ENCODE measurements at places on chromosomes 16 and 17.

DNA sequence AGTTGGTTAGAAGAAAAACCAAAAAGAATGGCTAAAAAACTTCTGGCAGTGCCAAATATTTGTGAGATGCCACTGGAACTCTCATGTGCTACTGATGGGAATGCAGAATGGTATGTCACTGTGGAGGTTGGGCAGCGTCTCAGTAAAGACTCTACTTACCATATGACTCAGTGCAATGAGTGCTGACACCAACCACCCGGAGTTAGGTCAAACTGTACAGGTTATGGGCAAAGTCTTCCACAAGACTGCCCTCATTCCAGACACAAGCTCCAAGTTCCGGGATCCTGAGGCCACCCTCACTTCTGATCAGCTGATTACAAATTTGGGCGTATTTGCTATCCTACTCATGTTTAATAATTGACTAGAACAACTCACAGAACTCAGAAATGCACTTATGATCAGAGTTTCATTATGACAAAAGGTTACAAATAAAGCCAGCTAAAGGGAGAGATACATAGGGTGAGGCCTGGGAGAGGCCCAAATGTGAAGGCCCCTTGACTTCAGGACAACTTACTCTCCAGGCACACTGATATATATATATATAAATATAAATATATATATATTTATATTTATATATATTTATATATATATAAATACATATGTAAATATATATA, 114.9 kb downstream of the TRIM37 start:
- no peak for DNase-seq

DNA sequence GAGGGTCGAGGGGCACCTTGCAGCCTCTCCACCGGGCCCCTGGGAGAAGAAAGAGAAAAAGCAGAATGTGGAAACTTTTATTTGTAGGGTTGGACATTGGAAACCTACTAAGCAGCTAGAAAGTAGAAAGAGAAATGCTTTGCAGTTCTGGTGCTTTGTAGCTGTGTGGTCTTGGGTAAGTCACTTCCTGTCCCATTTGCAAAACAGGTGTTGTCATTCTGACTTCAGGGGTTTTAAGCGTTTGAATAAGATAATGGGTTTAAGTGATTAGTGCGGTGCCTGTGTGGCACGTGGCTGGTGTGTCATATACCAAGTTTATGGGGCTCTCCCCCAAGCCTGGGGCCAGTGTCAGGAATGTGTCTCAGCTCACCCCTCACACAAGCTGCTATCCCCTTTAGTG, 1.6 kb downstream of the CA4 start:
- no peak for DNase-seq

GRCh38 chr17:38685491-38685890, 10.7 kb upstream of the EPOP start:
- DNase-seq = no peak

DNA sequence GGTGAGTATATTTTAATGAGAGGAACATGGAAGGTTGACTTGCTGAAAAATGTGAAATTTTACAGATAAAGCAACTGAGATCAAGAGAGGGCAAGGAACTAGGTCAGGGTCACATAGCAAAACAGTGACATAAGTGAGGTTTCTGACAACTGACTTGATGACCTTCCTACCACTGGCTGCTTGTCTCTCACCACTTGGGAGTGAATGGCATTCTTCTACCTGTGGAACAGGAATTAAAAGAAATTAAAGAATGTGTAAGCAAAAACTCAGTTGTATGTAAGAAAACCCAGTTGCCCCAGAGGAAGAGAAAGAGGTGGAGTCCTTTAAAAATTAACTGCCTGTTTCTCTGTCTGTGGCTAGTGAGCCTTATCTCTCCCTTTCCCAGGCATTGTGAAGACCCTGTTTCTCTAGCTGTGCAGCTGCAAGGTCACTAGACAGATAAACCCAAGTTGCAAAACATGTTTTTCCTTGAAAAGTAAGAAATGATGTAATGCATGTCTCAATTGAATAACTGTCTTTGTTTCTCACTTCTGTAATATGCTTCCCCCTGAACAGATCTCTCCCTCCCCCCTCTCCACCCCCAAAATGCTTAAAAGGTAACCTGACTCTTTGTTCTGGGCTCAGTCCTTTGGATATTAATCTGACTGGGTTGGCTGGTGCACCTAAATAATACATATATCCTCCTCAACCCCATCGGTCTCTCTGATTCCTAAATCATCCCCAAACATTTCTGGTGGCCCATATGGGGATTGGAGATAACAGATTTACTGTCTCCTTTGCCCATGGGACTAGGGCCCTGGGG, 23.4 kb downstream of the ACSM1 start:
- no peak for DNase-seq

- no peak for DNase-seq
These were observed 69.6 kb downstream of the BCAS3 start for GRCh38 chr17:60747069-60747808.

DNA sequence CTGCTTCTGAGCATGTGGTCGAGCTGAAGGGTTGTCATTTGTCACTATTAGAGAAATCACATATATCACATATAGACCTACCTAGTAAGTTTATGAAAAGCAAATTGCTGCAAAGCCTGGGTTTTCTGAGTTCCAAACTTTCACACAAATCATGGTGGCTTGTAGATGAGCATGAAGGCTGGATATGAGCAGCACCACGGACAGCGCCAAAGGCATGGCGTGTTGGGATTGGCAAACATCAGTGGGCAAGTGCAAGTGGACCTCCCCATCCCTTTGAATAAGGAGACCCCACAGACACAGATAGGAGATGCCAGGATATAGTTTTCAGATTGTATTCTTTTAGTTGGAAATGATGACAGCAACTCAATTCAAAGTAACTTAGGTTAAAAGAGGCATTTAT, 77.6 kb upstream of the CACNG3 start:
- DNase-seq = no peak

DNA sequence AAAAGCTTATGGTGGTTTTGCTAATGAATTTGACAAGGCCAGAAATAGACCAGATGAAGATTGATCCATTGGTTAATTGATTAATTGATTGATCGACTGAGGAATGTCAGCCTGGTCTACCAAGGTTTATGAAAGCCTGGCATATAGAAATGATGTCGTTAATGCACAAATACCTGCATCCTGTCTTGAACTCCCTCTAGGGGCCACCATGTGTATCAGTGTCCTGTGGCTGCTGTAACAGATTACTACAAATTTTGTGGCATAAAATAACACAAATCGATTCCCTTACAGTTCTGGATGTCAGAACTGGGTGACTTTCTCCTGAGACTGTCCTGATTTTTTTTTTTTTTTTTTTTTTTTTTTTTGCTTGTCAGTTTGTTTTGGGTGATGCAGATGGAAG, 553.2 kb downstream of the MAF start:
- DNase-seq = no peak

GRCh38 chr16:57809276-57810196, 7.2 kb upstream of the KIFC3 start:
- DNase-seq = no peak

- no peak for DNase-seq
These were observed 3.0 kb downstream of the ABHD15 start for GRCh38 chr17:29563816-29564215.

- no peak for DNase-seq
These were observed 8.5 kb upstream of the MED11 start for GRCh38 chr17:4722678-4723240.

DNA sequence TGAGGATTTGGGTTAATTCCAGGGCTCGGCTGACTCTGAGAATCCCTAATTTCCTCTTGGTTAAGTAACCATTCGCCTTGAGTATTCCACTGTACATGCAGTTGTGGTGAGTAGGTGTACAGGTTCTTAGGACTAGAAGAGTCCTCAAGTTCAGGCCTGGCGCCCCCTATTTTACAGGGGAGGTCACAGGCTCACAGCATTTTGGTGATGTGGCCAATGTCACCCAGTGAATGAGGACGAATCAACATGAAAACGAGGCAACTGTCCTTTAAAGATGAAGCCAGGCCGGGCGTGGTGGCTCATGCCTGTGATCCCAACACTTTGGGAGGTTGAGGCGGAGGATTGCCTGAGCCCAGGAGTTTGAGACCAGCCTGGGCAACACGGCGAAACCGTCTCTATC, 55.4 kb downstream of the ABCC6 start:
- DNase-seq = no peak

GRCh38 chr16:55955845-55956244, 80.7 kb upstream of the CES5A start:
- DNase-seq = no peak

- DNase-seq = no peak
These were observed 74.7 kb downstream of the CHD9 start for GRCh38 chr16:53129281-53130158.

DNA sequence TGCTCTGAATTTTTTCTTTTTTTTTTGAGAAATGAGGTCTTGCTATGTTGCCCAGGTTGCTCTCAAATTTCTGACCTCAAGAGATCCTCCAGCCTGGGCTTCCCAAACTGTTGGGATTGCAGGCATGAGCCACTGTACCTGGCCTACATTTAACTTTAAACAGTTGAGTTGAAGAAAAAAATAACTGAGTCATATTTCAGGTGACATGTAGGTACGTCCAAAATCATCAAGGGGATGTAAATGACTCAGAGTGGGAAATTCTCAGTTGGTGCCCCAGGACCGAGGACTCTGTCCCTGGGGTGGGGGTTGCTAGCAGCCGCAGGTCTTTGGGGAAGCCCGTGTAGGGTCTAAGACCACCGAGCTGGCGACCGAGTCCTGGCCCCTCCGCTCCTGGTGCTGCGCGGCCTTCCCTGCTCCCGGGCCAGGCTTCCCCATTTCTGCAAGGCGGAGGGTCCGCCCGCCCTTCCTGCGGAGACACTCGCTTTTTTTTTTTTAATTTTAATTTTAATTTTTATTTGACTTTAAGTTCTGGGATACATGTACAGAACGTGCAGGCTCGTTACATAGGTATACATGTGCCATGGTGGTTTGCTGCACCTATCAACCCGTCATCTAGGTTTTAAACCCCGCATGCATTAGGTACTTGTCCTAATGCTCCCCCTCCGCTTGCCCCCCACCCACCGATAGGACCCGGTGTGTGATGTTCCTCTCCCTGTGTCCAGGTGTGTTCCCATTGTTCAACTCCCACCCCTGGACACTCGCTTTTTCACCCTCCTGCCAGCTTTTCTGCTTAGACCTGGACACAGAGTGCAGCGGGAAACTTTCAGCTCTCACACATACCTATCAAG, 12.7 kb upstream of the N4BP1 start:
- no peak for DNase-seq

- no peak for DNase-seq
These were observed 6.6 kb upstream of the DPEP2 start for GRCh38 chr16:68005786-68006286.

DNA sequence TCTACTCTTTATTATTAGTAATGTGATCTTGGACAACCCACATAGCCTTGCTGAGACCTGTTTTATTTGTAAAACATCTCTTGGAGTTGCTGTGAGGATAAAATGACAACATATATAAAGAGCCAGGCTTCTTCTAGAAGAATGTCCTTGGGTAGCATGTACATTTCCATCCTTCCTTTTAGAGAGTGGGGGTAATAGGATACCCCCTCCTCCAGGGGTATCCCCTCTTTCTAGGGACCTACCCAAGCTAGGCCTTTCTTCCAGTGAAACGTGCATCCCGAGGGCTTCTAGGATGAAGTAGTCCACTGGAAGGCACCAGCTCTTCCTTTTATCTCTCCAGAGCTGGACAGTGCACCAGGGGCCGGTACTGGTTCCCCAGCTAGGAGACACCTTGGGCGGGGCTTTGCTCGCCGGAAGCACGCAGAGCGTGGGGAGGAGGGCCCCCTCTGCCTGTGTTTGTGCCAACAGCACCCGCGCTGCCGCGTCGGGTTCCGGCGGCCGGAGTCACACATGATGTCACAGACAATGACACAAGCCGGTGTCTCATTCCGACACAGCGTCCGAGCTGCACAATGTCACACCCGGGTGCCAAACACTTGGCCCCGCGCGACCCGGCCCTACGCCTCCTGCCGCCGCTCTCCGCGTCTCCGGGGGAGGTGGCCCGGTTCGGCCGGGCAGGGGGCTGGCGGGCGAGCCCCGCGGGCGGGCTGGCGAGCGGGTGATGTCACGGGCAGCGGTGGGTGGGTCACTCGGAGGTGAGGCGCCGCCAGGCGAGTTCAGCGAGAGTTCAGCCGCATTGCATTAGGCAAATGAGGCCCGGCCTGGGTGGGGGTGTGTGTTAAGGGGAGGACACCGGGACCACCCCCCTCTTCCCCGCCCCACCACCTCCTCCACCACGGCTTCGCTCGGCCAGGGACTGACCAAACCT, 23.4 kb downstream of the GJD3 start:
- peak; percentile 83 for DNase-seq

- DNase-seq = no peak
These were observed 30.0 kb downstream of the SLC13A5 start for GRCh38 chr17:6683081-6683684.

GRCh38 chr17:10060526-10060925, 137.9 kb downstream of the GAS7 start:
- no peak for DNase-seq

GRCh38 chr17:2155573-2155972, 100.7 kb downstream of the HIC1 start:
- no peak for DNase-seq

DNA sequence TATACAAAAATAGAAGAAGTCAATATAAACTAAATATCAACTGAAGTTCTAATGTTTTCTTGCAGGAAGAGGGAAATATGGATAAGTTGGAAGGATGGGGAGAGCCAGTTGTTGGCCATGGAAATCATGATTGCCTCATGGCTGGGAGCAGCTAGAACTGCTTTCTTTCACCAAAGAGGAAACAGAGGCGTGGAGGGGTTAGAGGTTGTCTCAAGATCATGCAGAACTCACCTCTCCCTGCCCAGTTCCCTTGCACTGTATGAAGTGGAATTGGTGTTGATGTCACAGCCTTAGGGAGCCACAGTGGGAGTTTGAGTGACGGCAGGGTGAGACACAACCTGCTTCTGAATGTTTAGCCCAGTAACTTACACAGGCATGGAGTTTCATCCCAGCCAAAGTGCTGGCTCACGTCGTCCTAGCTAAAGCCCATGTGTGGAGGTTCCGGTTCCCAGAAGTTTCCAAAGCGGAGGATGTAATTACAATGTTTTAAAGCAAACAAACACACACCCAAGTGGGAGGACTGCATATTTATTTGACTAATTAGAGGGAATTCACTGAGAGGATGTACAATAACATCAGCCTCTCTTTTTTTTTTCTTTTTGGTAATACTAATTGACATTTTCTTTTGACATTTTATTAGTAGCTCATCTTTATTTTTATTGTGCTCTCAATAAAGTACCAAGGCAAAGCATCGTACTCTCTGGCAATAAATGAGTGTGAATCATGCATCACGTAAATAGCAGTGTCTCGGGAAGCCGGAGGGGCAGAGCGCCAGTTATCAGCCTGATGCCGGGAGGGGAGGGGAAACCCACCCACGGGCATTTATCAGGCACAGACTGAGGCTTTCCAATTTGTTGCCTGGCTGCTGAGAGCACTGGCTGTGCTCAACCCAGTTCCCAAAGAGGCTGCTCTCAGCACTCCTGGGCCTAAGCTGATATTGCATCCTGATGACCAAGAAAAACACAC, 118.7 kb upstream of the CDH5 start:
- no peak for DNase-seq

DNA sequence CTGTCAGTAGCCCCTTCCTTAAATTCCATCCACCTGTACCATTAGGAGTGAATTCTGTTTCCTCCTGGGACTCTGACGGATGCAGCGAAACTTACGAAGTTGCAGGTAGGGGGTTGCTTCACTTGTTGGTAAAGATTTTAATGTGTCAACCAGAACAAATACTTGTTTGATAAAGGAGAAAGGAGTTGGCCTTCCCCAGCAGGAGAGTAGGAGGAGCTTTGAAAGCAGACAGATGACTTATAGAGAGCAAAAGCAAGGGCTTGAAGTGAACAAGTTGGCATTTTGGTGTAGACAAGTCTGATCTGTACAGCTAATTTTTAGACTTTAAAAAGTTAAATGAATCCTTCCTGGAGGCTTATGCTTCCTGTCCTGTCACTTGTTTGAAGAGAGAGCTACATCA, 38.1 kb upstream of the PMFBP1 start:
- no peak for DNase-seq

- DNase-seq = no peak
These were observed 42.7 kb downstream of the DYNLRB2 start for GRCh38 chr16:80583466-80583865.
